ENCODE measurements at places on chromosomes 16 and 17.

DNA sequence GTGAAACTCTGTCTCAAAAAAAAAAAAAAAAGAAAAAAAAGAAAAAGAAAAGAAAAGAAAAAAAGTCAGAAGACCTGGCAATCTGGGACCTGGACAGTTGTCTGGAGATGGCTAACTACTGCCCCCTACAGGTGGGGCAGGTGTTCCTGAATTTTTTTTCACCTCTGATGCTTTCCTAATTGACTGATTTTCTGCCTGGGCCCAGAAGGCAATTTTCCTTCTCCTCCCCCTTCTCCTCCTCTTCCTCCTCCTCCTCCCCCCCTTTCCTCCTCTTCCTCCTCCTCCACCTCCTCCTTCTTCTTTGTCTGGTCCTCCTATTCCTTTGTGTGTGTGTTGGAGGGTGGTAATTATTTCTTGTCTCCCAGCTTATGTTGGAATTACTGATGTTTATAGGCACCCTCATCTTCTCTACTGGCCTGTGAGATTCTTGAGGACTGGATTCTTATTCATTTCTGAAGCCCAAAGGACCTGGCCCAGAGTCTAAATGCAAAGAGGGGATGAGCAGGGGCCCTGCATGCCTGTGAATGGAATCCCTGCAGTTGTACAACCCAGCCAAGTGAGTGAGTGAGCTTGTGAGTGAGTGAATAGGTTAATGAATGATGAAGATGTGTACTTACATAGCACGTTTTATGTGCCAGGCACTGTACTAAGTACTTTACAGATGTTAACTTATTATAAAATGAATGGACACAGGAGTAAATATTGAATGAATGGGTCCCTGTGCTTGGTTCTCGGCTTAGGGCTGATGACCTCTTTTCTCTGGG is 26.9 kb downstream of the IRX5 start:
- DNase-seq: peak; percentile 18

GRCh38 chr16:24670623-24671454 is 58.6 kb upstream of the TNRC6A start:
- DNase-seq: no peak

DNA sequence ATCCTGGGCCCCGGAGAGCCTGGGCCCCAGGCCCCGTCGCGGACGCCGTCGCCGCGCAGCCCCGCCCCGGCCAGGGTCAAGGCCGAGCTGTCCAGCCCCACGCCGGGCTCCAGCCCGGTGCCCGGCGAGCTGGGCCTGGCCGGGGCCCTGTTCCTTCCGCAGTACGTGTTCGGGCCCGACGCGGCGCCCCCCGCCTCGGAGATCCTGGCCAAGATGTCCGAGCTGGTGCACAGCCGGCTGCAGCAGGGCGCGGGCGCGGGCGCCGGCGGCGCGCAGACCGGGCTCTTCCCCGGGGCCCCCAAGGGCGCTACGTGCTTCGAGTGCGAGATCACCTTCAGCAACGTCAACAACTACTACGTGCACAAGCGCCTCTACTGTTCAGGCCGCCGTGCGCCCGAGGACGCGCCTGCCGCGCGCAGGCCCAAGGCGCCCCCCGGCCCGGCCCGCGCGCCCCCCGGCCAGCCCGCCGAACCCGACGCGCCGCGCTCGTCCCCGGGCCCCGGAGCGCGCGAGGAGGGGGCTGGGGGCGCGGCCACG is 36.8 kb upstream of the ZC3H18 start:
- no peak for DNase-seq

GRCh38 chr16:53600126-53600525 is 97.1 kb upstream of the AKTIP start:
- no peak for DNase-seq

DNA sequence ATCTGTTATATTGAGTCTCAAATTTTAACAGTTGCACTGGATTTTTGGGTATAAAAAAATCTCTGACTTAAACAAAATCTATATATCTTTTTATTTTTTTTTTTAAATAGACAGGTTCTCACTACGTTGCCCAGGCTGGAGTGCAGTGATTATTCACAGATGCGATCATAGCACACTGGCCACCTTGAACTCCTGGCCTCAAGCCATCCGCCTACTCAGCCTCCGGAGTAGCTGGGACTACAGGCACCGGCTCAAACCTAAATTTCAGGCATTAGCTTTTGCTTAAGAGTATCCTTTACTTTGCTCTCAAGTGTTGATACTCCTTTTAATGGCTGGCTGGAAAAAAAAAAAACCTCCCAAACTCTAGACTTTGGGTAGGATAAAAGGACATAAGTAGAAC is 61.6 kb downstream of the RPGRIP1L start:
- DNase-seq: no peak

DNA sequence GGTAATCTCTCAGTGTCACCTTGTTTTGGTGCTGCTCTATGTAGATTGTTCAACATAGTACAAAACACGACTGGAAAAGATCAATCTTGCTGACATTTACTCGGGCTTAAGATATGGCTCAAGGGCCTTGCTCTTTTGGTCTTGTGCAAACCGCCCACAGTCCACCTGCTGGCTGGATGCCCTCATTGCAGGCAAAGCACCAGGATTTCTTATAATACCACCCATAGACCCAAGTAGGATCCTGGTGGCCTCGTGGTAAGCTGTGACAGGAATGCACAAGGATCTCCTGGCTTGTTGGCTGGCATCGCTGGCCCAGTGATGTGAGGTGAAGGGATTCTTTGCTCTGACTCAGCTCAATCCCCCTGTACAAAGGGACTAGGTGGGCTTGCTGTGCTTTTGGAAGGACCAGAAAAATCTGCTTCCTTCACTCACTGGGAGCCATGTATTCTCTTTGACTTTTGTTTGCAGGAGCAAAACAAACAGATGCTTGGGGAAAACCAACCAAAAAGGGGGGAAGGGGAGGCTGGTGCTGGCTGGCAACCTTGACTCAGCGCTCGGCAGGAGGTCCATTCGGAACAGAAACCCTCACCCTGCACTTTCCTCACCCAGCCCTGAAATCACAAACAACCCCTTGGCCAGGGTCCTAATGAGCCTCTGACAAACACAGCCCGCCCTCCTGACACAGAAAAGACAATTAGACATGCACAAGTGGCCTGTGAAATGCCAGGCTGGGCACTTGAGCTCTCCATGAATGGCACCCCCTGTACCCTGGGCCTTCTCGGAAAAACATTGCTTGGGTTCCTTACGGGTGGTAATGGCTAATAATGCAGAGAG is 36.6 kb upstream of the MED9 start:
- no peak for DNase-seq

DNA sequence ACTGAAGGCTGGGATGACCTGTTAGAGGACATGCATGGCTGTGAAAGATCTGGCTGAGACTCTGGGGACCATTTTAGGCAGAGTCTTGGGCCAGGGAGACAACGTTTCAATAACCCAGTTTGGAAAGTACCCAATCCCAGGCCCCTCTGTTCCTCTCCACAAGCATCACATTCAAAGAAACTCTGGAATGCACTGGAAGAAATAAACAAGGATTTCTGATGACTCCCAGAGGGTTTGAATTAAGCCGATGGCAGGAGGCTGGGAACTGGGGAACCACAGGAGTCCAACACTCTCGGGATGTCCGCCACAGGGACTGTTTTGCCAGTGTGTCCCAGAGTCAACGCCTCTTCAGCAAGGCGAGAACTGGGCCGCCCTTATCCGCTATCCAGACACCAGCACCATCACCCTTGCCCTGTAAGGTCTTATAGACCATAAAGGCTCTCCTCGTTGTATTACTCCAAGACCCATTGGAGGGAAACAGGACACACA is 3.3 kb downstream of the PMP22 start:
- DNase-seq: no peak

GRCh38 chr17:279331-279730 is 73.3 kb downstream of the RPH3AL start:
- DNase-seq: no peak

DNA sequence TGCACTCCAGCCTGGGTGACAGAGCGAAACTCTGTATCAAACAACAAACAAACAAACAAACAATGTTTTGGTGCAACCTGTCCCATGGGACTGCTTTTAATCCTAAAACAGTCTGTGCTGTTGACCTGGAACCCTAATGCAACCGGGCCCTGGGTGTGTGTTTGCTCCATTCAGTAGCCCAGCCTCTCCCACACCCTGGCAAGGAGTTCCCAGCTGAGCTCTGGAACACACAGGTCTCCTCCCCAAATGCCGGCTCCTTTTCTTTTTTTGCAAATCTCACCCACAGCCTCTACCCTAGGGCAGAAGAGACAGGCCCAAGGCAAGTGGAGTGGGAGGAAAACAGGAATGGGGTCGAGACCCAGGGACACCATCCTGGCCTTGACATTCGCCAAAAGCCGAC is 29.8 kb upstream of the RASD1 start:
- no peak for DNase-seq

DNA sequence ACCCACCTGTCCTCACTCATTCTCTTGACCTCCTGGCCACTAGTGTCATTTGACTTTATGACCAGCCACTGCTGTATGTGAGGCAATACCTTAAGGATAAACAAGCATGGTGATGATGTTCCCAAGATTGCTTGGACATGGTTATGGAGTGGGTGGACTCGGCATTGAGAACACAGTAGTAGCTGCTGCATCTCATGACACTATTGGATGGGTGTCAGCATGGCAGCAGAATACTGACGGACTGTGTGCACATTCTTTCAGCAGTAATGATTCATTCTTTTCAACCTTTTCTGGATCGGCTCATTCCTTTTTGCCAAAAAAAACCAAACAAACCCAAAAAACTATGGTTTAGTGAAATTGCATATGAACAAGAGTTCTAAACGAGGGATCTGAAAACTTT is 13.5 kb downstream of the SPECC1 start:
- DNase-seq: no peak

DNA sequence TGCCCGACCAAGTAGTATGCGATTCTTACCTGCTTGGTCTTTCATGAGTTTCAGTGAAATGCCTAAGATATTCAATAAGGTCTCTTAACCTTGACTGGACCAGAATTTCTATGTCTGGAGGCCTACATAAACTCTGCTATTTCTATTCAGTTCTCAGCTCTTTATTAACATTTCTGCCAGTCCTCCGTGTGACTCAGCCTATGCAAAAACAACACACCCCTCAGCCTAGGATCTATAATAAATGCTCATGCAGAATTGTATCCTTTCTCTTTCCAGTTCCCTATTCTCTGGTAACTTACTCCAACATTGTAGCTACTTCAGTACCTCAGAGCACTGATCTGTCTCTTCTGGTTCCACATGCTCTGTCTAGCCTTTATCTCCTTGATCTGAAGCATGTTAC is 1507.4 kb downstream of the CDH11 start:
- no peak for DNase-seq

DNA sequence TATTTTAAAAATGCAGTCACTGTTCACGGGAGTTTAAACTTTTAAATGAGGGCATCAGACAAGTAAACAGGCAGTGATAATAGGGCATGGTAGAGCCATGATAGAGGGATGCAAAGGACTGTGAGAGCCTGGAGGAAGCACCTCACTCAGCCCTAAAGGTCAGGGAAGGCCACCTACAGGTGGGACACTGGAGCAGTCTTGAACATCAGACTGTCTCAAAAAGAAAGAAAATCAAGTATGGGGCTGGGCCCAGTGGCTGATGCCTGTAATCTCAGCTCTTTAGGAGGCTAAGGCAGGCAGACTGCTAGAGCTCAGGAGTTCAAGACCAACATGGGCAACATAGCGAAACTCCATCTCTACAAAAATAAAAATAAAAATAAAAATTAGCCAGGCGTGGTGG is 31.0 kb upstream of the DHRS7B start:
- DNase-seq: no peak

GRCh38 chr17:29031488-29031887 is 11.5 kb upstream of the PIPOX start:
- DNase-seq: no peak

DNA sequence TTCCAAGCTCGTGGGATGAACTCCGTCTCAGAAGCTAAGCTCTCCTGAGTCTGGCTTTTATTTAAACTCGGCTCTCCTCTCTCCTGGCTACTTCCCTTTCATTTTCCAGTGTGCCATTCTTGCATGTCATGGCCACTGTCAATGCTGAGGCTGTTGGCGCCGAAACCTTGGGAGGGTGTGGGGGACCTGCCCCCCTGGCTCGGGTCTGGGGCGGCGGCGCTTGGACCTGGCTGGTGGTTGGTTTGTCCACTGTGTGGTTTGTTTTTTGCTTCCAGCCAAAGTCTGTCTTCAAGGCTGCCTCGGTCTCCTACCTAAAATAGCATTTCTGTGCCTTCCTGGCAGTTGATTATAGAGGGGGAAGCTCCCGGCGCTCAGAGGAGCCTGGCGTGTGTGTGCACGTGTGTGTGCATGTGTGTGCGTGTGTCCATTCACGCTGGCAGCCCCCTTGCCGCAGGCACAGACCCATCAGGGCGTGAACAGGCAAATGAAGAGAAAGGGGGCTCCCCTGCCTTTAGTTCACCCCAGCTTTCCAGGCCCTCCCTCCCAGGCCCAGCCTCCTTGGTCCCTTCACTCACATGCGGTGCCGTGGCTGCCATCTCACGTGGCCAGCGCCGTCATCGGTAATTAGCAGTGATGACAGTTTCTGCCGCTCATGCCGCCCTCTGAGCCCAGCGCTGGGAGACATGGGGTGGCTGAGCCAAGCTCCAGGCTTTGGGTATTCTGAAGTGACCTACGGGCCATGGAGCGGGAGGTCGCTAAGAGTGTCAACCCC is 179.9 kb downstream of the SEC14L1 start:
- DNase-seq: no peak

GRCh38 chr16:23508589-23509440 is 1.5 kb downstream of the GGA2 start:
- no peak for DNase-seq

GRCh38 chr16:17203424-17203823 is 267.3 kb downstream of the XYLT1 start:
- no peak for DNase-seq

DNA sequence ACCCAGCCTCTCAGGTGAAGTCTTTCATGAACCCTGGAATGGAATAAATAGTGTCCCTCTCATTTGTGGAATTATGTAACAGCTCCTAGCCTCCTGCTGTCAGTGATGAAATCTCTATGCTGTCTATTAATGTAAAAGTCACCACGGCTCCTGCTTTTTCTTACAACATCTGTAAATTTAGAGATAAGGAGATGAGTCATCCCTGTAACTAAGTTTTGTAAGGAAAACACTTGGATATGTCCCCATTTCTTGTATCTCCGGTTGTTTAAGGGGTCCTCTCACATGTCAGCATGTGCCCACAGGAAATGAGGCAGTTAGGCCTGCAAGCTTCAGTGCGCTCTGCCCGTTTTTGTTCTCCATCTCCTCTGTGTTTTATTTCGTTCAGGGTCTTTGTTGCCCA is 2.8 kb upstream of the NAT9 start:
- no peak for DNase-seq

- no peak for DNase-seq
Observed at GRCh38 chr16:49600976-49601375, 227.4 kb downstream of the C16orf78 start.
